ENCODE measurements at places on chromosomes 2 and 18.

DNA sequence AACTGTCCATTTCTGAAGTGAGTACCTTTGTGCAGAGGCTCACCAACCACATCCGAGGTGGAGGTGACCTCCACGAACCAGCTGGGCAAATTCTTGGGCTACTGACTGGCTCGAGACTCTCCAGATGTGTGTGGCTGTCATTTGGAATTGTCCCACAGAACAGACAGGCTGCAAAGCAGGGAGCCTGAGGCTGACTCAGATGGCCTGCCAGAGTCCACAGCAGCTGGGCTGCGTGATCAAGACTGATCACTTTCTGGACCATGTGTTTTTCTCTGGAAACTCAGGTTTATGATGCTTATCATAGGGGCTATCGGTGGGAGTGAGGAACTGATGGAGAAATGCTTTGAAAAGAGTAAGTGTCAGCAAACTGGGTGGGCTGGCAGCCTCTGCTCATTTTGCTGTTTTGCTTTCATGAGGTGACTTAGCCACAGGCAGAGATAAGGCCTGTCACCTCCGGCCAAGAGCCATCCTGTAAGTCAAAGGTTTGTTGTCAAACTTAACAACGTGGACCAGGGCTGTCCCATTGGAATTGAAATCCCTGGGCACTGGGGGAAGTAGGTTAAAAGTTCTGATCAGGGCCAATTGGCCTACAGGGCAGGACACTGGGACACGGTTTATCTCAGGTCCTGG, 120.4 kb downstream of the LIPG start:
- DNase-seq, result no peak

- DNase-seq, result no peak
These were observed 33.1 kb downstream of the C18orf54 start for GRCh38 chr18:54390838-54391237.

DNA sequence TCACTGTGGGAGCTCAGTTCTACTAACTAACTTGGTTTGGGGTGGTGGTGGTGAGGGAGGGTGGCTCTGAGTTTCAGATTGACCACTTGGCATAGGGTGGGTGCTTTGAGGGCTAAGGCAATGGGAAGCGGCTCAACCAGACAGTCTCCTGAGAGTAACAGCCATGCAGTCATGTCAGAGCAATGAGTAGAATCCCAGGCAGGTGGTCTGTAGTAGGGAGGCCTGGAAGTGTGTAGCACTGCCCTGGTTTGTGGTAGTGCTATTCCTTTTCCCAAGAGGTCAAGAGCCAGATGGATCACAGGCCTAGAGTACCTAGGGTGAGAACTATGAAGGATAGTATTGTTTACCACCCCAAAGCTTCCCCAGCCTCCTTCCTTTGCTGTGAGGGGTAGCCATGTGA, 18.7 kb upstream of the RAPH1 start:
- no peak for DNase-seq

- no peak for DNase-seq
These were observed 231.4 kb downstream of the HAUS1 start for GRCh38 chr18:46335534-46336101.

GRCh38 chr2:224401641-224402342, at the start of gene FAM124B:
Gene FAM124B, minus strand, starts transcription at chr2:224402107. Its CDS starts 339 bp downstream, at chr2:224401768.
- peak; percentile 51 for DNase-seq

DNA sequence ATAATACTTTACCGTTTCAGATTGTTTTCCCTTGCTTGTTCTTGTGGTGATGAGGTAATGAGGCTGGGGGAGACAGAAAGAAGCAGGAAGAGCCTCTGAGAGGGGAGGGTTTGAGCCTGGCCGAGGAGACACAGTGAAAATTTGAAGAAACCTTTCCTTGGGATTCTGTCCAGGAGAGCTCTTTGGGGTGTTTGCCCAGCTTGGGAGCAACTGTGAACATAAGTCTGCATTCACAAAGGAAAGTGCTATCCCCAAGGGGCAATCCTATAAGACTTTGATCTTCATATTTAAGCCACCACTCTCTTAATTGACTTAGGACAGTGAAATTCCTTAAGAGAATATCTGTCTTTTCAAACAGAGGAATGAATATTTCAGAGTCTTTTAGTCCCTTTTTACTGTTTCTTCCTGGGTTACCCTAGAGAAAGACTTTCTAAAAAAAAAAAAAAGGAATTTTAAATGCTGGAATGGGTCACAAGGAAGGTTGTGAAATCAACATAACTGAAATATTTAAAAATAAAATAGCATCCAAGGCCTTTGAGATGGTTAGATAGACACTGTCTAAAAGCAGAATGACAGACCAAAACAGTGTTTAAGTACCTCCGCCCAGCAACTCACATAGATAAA, 52.5 kb upstream of the STAM2 start:
- DNase-seq, result no peak

GRCh38 chr2:18046558-18047212, 168.2 kb downstream of the KCNS3 start:
- no peak for DNase-seq

DNA sequence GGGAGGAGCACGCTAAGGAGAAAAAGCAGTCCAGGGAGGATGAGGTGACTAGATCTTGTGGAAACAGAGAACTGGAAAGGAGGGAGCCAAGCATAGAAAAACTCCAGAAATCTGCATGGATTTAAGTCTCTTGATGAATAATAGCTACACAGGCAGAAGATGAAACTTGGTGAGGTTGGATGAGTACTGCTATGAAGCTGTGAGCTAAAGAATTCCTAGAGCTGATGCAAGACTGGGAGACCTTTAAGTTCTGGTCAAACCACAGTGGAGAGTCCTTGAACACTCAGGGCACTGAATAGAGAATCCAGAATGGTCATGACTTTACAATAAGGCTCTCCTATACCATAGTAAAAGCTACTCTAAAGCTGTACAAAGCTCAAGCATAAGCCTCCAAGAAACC, 18.4 kb upstream of the PIEZO2 start:
- DNase-seq, result no peak

GRCh38 chr2:144475044-144475443, 44.9 kb downstream of the ZEB2 start:
- no peak for DNase-seq

- DNase-seq, result no peak
These were observed 4.9 kb downstream of the LTBP1 start for GRCh38 chr2:32951672-32952071.

DNA sequence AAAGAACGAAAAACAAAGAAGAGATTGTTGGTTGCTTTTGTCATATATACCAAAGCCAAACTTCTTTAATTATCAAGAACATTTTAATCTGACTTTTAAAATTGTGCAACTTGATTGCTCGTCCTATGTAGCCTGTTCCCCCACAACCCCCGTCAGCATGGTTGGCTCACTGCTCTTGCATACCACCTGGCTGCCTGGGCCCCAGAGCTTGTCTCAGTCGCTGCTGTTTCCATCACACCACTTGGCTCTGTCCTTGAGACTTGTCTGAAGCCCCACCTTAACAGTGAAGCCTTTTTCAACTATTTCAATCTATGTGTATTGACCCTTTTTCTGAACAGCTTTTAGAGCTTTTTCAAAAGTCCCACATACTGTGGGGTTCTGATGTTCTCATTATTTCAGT, 270.8 kb downstream of the ZNF407 start:
- no peak for DNase-seq

DNA sequence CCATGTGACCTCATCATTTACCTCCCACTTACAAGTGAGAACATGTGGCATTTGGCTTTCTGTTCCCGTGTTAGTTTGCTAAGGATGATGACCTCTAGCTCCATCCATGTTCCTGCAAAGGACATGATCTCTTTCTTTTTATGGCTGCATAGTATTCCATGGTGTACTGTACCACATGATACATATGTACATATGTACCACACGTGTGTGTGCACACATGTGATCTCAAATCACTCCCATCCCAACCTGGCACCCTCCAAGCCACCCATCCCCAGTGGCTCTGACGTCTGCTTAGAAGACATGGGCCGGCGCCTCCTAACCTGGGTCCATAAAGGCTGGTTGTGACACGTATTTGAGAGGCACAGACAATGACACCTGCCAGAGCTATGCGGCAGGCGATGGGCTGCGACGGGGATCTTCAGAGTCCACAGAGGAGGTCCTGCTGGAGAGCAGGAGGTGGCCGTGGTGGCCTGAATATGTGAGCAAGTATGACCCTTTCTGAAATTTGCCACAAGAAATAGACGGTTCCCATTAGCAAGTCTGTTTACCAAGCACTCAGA, 8.8 kb upstream of the SALL3 start:
- no peak for DNase-seq

- no peak for DNase-seq
These were observed 6.1 kb downstream of the UBE2F start for GRCh38 chr2:237972936-237973335.

DNA sequence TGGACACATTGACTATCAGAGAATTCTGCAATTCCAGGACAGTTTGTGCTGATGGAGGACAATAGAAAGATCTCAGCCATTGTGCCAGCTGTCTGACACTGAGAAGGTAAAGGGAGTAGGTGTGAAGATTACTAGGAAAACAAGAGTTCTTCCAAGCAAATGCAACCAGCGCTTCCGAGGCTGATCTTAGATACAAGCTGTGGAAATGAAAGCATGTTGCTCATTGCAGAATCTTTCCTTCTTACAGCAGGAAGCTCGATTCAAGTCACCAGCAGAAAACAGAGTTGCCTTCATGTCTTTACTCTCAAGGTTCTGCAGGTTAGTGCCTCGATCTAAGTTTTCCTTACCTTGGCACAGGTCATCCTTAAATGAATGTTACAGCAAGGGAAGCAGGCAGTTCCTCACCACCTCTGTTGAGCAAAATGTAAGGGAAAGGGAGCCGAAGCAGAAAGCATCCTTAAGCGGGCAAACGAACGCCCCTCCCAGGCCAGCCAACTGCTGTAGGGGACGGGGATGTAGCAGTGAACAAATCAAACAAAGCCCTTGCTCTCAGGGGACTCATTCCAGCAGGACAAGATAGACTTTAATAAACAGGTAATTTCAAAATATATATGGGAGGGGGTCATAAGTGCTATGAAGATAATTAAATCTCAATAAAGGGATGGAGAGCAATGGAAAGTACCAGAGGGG, 54.3 kb downstream of the MARCHF4 start:
- no peak for DNase-seq

DNA sequence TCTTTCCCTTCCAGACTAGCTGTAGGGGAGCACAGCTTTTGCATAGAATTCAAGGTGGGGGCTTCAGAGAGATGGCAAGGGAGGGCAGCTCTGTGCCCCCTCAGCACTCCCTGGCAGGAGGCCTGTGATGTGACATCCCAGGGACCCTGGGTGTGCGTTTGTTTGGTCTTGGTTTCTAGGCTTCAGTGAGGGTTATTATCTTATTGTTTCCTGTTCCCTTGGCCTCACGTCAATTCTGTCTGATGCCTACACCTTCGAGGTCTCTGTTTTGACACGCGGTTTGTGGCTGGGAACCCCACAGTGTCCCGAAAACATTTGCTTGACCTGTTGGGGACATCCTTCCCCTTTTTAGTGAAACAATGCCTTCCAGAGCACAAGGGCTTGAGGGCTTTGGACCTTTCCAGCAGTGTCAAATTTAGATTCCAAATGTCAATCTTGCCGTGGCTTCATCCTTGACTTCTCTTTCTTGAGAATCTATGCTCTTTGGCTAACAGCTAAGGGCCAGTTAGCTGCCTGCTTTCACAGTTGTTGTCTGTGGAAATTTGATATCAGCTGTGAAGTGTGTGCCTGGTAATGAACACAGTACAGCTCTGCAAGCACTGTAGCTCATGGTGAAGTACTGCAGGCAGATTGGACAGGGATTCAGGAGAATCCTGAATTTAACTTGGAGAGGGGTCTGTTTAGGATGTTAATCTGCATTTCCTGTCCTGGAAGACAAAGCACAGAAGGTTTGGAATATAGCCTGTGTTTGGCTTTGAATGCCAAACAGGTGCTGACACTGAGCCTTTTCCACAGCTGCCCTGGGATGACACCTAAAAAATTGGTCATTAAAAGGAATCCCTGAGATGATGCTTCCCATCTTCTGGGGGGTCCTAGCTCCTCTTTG, 108.2 kb upstream of the CXCR4 start:
- DNase-seq, result no peak

- no peak for DNase-seq
These were observed 127.6 kb upstream of the ITGA6 start for GRCh38 chr2:172299741-172300140.

DNA sequence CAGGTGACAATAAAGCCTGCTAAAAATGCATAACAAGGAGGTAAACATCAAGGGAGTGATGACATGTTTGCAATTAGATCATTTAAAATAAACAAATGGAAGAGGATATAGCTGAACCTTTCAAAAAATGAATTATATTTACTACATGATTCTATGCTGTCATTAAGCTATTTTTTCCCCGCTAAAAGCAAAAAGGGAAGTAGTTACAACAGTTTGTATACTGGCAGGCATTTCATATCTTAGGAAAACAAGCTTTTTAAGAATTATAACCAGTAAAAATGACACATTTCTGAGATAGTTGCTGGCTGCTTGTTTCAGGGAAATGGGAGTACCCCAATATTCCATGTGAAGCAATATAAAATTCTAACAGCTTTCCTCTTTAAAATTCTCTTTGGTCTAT, 89.1 kb upstream of the ITGB6 start:
- no peak for DNase-seq

DNA sequence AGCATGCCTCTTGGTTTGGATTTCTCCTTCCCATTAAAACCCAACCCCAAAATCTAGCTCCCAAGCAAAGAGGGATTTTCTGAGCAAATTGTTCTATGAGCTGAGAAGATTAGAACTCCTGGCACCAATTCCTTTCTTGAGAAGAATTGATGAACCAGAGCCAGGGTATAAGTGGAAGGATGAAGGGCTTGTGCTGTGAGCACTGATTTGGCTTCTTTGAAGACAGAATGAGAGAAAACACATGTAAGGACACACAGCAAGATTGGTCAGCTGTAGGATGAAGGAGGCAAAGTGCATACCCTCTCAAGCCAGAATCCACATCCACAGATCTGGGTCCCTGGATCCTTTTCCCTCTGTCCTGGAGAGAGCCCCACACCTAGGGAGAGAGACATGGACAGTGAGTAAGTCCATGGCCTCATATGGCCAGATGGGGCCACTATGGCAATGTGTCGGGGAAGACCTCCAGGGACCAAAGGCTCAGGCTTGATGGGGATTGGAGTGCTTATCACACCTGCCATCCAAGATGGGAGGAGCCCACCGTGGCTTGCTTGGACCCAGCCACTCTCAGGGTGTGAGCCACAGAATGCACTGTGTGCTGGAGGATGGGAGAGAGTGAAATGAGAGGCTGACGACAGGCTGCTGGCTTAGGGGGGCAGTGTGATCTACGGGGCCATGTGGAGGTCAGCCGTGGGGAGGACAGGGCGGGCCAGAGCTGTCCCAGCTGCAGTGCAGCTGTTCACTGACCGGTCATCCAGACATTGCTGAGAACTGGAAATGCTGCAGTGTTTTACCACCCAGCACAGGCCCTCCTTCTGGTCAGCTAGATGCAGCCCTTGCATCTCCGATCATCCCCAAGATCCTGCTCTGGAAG, 339.8 kb downstream of the CYP26B1 start:
- no peak for DNase-seq

- no peak for DNase-seq
These were observed 80.5 kb upstream of the KCNH7 start for GRCh38 chr2:162919111-162919510.

DNA sequence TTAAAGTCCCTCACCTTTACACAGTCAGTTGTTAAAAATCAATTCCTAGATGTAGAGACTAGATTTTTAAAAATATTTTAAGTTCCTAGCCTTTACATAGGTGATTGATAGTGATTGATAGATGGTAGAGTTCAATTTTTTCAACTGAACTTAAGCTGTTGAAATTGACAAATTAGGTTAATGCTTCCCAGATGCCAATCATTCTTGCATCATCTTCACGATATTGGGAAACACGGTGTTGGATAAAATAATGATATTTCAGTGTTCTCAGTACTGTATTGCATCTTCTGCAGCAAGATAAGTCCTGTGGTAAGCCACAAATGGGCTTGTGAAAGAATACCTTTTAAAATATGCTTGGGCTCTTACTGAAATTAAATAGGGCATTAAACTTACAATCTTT, 667.6 kb downstream of the STK39 start:
- DNase-seq, result no peak

GRCh38 chr2:54424555-54425163, 31.5 kb upstream of the SPTBN1 start:
- DNase-seq, result no peak

All from activated CD4-positive, alpha-beta T cell treated with anti-CD3 and anti-CD28 coated beads, Interleukin-2, amount 10 ng/mL, durations not matched to agents 7 days and 5 days (primary cell).